Germinal center (tissue), 1 donor: ENCODE measurements at places on chromosomes 5 and 9.

DNA sequence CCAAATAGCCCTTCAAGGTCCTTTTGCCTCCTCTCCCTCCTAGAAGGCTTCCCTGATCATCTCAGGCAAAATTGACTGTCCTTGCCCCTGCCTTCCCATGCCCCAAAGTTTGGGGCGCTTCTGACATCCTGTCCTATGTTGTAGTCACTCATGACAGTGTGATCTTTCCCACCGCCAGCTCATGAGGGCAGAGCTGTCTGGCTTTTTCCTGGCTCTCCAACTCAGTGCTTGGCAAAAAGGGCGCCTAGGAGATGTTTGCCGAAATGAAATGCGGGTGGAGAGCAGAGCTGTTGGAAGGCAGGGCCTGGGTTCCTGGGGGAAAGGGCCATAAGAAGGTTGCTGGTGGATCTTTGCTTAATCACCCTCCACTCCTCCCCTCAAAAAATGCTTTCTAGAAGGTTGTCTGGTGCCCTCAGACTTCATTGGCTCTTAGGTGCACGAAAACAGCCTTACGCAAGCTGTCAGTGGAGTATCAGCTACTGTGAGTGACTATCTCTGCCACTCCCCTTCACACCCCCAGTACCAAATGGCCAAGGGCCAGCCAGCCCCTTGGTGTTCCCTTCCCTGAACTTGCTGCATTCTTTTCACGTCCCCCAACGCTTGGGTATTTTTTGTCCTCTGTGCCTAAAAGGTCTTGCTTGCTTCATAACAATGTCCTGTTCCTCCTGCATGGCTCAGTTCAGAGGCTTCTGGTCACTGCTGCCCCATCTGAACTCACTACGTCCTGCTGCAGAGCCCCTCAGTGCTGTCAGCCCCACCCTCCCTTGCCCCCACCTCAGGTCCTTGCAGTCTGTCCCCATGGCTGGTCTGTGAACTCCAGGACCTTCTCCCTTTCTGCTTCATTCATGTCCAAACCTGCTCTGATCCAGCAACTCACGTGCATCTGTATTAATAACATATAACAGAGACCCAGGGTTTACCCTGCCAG, 2.6 kb upstream of the SLC25A51 start:
- no peak for DNase-seq

GRCh38 chr5:92562065-92562464, 1019.0 kb downstream of the NR2F1-AS1 start:
- no peak for DNase-seq

DNA sequence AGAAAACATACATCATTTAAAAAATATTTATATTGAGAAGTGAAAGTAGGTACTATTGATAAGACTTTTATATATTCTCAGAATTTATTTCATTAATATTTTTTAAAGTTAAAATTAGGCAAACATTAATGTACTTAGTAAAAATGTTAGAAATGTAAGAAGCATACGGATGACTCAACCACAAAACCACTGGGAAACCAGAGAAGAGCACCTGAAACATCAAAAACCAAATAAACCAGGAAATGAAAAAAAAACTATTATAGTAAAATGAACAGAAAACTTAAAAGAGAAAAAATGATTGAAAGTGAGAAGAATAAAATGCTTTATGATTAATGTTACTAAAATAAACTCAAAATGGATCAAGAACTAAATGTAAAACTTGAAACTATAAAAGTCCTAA, 233.2 kb upstream of the DAB2 start:
- DNase-seq, result no peak

DNA sequence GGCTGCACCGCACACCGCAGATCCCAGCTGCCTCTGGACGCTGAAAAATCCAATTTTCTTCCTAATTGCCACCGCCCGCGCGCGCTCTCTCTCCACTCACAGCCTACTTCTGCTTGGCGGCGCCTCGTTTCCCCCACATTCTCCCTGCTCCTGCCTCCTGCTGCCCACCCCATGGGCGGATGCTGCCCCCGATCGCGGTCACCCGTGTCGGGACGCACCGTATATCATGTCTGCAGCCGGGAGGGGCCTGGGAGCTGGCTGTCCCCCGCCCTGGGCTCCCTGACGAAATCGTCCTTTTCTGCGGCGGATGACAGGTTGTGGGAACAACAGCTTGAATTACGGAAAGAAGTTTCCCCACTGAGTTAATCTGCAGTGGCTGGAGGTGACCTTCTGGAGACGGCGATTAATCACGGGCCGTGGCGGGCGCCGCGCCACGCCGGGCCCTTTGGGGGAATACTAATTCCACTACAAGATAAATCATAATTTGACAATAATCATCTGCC, 36.3 kb upstream of the PSD2 start:
- no peak for DNase-seq
